ENCODE measurements at places on chromosomes 3 and 15.

DNA sequence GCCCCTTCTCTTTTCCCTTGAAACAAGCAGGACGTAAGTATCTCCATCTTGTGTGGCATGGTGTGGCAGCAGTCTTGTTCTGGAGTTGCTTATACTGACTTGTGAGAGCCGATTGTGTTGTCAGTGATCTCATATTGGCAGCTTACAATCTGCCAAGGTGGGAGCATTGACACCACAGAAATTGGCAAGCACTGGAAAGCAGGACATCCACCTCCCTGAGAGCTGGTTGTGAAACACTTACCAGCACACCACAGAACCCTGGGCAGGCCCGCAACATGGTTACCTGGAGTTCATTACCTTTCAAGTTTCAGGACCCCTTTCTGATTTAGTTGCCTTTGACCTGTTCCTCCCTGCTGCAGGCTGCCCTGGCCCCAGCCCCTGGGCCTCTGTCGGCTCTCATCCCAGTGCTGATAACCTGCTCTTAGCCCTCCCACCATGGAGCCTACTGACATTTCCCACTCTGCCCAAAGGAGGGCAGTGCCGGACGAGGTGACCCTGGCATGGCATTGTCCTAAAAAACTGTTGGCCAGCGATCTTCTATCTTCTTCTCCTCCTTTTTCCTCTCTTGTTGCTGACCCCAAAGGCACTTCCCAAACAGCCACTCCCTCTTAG lies 10.6 kb upstream of the ATP2B2 start:
- no peak for DNase-seq

- DNase-seq = no peak
Observed at GRCh38 chr3:4426782-4427344, 40.2 kb downstream of the SUMF1 start.

DNA sequence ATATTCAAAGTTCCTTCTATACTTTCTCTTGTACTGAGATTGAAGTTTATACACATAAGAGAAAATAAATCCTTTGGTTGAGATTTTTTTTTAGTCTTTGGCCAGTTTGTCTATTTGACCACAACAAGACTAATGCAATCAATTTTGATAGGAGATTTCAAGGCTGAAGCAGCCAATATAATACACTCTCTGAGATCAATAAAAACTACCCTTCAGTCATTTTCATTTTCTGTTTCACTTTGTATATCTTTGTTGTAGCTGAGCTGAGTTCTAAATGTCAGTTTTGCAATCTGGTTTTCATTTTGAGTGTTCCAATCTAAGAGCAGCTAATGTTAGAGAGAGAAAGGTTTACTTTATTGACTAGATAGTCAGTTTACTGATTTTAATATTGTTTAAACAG lies 623.8 kb upstream of the ROBO1 start:
- no peak for DNase-seq

DNA sequence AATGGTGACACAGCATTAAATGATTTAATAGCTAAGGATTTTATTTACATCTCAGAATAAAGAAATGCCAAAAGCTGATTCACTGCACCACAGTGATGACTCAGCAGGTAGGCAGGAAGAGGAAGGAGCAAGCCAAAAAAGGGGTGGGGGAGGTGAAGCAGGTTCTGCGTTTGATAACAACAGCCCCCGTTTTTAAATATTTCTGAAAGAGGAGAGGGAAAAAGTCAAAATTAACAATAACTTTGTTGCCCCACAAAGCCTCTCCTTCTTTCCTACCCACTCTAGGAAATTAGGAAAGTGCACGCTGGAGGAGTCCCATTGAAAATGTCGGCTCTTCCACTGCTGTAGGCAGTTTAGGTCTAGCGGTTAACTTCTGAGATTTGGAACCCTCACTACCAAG lies 9.9 kb upstream of the CCDC54 start:
- no peak for DNase-seq

DNA sequence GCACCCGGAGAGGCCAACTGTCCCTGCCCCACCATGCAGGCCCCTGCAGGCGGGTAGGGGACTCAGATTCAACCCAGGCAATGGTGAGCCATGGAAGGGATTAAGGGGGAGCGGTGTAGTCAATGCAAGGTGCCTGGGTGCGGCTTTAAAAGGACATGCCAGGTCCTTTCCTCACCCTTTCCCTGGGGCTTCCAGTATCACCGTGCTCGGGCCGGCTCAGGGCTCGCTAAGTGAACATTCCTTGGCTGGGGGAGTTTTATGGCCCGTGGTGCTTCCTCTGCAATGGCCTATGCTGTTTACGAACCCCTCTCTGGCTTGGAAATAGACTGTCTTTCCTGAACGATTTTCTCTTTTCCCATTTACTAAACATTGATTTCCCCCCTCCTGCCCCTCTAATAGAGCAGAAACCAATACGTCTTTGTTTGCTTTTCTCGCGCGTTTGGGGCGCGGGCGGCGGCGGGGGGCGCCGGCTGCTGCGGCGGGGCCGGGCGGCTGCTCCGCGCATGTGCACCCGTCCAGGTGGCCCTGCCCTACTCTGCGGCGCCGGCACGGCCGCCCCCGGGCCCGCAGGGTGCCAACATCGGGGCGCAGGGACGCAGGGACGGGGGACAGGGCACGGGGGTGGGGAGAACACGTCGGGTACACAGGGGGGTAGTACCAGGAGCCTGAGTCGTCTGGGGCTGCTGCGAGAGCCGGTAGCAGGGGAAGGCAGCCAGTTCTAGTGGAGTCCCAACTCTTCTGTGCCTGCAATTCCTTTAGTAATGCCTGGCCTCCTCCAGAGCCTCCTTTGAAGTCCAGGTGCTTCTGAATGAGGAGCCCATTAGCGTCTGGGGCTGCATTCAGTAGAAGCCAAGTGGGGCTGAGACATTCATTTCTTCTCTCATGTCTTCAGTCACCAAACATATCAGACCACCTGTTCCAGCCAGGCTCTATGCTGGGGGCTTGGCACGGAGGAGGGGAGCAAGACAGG lies 26.9 kb upstream of the CACNA2D2 start:
- DNase-seq = peak; percentile 29

DNA sequence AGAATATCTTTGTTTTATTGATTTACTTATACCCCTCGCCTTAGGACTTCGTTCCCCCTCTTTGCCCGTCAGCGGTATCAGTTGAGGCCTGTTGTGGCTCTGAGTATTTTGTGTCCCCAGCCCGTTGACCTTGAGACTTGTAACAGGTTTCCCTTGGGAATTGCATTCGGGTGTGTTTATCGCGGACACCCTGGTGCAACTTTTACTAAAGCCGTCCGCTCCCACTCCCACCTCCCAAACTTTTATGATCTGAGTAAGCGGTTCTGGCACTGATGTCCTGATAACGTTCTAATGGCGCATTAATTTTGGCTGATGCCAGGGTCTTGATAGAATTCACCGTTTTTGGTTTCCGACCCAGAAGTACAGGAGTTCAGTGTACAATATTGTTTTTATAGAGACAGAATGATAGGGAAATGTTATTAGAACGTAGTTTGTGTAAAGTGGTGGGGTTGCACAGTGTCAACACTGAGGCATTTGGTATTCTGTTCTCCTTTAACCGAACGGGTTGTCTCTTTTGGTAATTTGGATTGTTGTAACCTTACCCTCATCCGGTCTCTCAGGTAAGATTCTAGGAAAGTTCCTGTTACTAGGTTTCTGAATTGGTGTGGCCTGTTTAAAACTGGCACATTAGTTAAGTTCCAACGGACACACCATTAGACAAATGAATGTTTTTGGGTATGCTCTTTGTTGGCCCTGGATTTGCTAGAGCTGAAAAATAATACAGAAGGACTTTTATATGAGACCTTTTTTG lies 47.8 kb downstream of the OIP5 start:
- no peak for DNase-seq

GRCh38 chr15:81293728-81294515 lies 30.0 kb downstream of the STARD5 start:
- peak; percentile 31 for DNase-seq

DNA sequence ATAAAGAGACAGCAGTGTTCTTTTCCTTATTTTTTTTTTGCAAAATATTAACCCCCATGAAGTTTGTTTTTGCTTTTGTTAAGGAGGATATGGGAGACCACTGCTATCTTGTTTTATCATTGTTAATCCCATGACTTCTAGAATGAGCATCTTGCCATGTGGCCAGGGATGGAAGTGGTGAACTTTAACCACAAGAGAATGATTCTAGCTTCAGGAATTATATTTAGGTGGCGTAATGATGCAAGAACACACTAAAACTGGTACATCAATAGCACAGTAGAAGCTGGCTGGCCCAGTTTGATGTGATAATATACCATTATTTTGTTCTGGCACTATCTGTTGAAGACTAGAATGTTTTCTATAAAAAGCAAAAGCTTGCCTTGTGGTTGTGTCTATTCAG lies 720.9 kb downstream of the GRM7 start:
- no peak for DNase-seq

DNA sequence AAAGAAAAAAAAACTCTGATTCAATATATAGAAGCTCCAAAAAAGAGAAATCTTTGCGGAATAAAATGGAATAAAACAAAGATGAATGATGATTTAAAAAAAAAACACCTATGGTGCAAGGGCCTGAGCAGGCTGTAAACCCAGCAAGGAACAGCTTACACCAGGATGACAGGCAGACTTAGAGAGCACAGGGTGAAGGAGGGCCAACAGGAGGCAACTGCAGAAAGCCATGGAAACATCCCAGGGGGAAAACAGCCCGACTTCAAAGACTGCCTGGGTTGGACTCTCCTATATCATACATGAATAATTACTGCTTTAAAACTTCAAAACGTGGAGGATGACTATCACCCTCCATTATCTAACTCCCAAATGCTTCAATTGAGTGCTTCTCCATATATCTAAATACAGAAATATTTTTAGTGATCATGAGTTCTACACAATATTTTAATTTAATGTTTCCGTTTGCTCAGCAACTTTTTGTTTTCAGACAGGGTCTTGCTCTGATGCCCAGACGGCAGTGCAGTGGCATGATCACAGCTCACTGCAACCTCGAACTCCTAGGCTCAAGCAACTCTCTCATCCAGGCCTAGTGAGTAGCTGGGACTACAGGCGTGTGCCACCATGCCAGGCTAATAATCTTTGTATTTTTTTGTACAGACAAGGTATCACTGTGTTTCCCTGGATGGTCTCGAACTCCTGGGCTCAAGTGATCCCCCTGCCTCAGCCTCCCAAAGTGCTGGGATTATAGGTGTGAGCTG lies 456.2 kb downstream of the TBL1XR1 start:
- DNase-seq = no peak

DNA sequence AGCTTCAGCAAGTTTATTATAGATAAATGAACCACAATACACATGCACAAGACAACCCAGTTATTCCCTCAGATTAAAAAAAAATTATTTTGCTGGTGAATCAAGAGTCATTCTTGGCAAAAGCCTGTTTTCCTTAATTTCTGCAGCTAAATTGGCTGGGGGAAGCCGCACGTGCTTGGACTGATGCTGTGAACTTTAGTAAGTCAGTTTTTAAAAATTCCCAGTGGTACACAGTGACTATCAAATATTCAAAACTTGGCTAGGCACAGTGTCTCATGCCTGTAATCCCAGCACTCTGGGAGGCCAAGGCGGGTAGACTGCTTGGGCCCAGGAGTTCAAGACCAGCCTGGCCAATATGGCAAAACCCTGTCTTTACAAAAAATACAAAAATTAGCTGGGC lies 23.9 kb downstream of the EHD4 start:
- no peak for DNase-seq

DNA sequence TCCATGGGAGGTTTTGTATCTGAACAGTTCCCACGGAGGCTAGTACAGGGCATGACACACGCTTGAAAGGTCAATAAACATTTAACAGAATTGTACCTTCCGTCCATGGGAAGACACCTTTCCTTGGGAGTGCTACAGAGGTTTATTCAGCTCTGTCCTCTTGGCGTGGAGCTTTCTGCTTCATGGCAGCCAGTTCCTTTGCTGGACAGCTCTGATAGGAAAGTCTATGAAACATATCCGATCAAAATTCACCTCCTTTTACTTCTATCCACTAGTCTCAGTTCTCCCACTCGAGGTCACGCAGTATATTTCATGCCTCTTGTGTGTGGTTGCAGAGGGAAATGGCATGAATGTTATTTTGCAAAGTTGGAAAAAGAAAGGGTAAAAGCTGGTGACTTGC lies 91.2 kb downstream of the PEX5L start:
- DNase-seq = no peak

- no peak for DNase-seq
Observed at GRCh38 chr3:125643172-125643571, 47.9 kb upstream of the OSBPL11 start.

GRCh38 chr3:96657710-96658109 lies 156.7 kb upstream of the EPHA6 start:
- DNase-seq = peak; percentile 12

DNA sequence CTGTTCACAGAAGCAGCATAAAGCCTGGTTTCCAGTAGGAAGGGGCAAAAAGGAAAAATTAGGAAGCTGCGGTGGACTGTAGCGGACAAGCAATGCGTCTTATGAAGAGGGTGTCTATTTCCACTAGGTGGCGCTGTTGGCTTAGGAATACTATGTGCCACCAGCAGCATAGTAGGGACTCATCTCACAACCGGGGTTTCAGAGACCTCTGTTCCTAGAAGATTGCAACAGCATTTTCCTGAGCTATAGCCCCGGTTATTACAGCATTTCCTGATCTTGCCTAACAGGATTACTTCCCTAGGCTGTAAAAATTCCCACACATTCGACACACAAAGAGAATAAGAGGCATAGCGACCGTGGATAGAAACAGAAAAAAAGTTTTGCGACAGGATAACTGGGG lies 683.0 kb downstream of the TBL1XR1 start:
- DNase-seq = no peak

DNA sequence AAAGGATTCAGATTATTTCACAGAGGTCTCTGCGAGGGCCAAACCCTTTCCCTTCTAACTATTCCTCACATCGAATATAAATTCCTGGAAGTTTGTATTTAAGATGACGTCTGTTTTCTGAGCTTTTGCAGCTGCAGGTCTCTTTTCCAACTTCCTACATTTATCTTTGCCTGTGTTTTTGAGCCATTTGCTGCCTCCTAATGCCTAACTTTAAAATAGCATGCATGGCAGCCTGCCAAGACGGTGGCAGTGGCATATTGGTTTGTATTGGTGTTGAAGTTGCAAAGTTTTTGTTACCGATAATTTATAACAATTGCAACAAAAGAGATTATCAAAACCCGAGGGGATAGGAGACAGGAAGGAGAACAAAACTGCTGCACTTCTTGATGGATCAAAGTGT lies 187.1 kb upstream of the DNAJC19 start:
- DNase-seq = peak; percentile 94

- no peak for DNase-seq
Observed at GRCh38 chr3:49940667-49941249, 808 bp downstream of the RBM6 start.

DNA sequence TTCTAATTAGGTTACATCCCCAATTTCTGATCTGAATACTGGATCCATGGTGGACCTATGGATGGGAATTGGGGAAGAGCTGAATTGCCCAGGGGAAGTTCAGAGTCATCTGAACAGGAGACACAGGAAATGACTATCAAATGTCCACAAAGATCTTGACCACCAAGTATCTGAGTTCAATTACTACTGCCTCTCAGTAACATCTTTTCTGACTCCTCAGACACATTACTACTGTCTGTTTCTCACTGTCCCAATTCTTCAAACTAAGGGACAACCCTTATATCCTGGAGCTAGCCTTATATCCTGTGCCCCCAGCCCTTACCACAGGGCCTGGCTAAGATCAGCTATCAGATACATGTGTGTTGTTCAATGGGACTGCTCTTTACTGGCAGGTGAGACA lies 10.1 kb upstream of the IREB2 start:
- DNase-seq = no peak
